ENCODE measurements at places on chromosomes 6 and 20.

- DNase-seq = no peak
Observed at GRCh38 chr6:4091941-4092340, 13.0 kb upstream of the FAM217A start.

GRCh38 chr6:33452496-33452895 lies 1.9 kb upstream of the ZBTB9 start:
- no peak for DNase-seq

DNA sequence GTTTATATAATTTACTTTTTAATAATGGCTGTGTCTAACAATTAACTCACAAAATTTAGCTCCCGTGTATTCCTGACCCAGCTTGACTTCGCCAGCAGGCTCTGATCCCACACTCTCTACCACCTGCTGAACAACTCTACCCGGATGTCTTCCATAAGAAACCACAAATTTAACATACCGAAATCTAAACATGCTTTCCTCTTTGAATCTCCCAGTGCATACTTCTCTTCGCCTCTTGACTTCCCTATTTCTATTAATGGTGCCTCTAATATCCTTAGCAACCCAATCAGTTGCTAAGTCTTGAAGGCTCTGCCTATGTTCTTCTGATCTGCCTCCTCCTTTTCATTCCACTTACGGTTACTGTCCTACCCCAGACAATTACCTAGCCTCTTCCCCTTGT lies 4.6 kb upstream of the MYB start:
- no peak for DNase-seq

- DNase-seq = no peak
Observed at GRCh38 chr6:62998022-62998421, 213.2 kb upstream of the FKBP1C start.

DNA sequence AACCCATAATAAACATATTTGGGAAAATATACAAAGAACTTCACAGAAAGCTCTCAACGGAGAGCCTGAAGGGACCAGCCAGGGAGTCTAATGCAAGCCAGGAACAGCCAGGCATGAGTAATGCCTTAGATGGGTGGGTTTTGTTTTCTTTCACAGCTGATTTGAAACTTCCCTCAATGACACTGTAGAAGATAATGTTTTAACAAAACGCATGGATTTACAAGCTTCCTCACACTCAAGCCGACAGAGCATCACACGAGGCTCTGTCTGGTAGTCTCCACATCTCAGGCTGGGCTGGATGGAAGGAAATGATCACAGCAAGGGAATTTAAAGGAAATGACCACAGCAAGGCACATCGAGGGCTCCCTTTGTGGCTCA lies 113.9 kb downstream of the GMPR start:
- DNase-seq = no peak

- no peak for DNase-seq
Observed at GRCh38 chr20:15395457-15395856, 1058.0 kb upstream of the FLRT3 start.

GRCh38 chr20:59560588-59561227 lies 43.6 kb upstream of the PHACTR3 start:
- no peak for DNase-seq

- DNase-seq = no peak
Observed at GRCh38 chr6:15441215-15441868, 195.5 kb downstream of the JARID2 start.

DNA sequence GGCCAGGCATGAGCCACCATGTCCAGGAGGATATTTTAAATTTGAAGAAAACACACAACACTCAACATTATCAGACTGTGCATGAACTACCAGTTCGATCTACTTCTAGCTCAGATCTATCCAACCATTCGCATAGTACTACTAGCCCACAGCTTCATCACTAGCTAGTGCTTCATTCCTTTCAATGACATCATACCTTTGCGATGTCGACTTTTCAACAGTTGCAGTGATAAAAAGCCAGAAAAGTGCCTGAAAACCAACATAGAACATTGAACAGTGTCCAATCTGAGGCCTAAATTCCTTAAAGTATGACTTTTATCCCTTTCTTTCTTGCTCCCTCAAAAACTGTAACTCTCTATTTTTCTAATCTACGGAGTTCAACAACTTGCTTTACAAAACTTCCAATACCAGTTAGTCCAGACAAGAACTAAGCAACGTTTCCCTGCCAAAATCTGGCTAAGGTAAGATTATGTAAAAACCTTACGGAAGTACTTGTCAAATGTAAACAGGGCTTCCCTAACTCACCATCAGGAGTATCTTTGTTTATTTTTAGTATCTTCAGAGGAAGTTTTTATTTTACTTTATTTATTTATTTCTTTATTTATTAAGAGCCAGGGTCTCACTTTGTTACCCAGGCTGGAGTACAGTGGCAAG lies 434.0 kb upstream of the JARID2 start:
- DNase-seq = no peak

DNA sequence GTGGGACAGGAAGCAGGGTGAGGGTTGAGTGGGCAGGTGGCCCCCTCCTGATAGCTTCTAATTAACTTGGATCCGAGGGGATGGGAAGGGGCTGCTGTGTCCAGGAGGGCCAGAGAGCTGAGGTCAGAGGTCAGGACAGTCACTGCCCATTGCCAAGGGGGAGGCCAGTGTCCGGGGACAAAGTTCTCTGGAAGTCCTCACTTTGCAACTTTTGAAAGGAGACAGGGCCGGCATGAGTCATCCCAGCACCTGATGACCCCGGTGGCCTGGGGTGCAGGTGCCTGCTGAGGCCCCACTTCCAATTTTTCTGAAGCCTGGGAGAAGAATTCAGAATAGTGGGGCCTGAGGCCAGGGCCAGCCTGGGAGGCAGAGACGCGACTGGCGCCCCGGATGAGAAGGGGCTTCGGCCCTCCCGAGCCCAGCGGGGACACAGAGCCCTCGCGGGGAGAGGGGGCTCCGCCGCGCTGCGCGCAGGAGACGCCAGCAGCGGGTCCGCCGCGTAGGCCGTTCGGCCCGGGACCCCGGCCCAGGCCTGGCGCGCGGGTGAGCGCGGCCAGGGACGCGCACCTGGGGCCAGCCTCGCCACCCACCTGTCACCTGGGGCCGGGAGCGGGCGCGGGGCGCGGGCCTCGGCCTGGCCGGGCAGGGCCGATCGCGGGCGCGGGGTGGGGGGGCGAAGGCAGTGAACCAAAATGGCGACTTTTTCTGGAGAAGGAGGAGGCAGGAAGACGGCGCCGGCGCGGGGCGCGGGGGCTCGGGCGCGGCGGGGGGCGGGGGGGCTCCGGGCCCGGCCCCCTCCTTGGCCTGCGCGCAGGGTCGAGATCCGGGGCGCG lies 586 bp downstream of the ZNF512B start:
- DNase-seq = no peak

GRCh38 chr6:128848212-128848935 lies 34.6 kb upstream of the LAMA2 start:
- no peak for DNase-seq

DNA sequence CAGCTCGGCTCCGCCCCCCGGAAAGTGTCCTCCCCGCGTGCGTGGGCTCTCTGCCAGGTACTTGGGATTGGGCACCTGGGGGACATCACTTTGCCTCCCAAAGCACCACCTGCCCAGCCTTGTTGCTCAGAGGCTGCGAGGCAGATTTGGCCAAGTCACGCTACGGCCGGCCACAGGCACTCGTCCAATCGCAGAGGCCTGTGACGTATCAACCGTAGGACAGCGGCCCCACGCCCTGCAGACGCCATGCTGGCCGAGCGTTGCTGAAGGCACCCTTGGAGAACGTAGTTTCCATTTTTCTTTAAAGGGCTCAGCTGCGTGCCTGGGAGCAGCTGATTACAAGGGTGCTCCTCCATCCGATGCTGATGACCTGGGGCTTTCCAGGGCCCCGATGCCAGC lies 3.1 kb downstream of the NTSR1 start:
- DNase-seq = no peak

DNA sequence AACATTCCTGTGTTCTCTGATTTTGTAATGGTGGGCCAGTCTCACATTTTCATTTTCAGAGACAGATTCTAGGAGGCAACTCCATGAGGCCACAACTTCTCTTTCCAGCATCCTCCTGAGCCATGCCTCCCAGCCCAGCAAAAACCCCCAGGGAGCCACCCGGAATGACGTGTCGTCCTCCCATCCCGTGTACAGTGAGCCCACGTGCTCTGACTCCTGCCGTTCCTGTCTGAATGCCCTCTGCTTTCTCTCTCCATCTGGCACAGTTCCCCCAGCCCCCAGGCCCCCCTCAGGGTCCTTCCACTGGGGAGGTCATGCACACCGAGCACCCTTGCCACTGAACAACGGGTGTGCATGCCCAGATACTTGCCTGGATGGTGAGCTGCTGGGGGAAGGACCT lies 38.0 kb downstream of the C20orf203 start:
- DNase-seq = no peak

DNA sequence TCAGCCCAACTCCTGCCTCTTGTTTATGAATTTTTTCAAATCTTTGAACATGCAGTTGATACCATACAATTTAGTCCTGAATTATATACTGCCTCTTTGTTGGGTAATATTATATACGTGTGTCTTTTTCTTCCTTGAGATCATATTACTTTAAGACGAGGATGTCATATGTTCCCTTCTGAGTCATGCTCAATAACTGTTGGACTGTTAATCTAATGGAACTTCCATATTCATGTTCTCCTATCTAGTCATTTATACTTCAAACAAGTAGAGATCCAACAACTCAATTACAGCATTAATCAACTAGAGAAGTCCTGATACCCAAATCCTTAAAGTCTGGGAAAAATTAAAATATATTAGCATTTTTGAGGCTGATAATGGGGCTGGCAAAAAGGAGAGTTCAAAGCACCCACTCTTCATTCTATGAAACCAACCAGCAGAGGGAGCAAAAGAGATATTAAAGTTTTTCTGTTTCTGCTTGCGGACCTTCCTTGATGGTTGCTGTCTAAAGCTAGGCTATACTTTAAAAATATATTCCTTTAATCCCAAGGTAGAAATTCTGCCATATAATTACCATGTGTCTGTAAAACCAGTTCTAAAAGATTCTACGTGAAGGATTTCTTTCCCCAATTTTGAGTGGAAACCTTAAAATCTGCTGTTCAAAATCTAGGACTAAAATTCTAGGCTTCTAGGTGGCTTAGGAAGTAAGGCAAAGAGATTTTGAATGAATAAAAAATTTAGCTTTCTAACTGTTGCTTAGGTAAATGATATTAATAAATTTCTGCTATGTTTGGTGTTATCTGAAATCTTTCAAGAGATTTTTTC lies 498.9 kb downstream of the BCKDHB start:
- no peak for DNase-seq

- DNase-seq = no peak
Observed at GRCh38 chr20:47201074-47201730, 155.3 kb downstream of the ZMYND8 start.

GRCh38 chr6:120355822-120356221 lies 978.5 kb downstream of the TBC1D32 start:
- no peak for DNase-seq

- no peak for DNase-seq
Observed at GRCh38 chr20:4681991-4682401, 39.7 kb upstream of the PRND start.

DNA sequence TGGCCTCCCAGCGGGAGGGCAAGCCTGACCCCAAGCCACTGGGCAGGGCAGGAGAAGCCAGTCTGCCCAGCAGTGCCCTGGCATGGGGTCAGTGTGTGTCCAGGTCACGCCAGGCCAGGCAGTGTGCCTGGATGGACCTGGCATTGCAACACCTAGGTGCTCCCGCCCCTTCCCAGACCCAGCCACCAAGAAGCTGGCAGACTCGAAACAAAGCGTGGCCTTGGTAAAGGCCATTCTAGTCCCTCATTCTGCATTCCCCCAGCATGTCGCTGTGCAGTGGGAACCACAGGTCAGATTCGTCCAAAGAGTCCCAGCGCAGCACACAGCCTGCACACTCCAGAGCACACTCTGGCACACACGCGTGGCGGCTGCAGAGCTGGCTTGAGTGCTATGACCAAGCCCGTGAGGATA lies 19.3 kb upstream of the APMAP start:
- no peak for DNase-seq

DNA sequence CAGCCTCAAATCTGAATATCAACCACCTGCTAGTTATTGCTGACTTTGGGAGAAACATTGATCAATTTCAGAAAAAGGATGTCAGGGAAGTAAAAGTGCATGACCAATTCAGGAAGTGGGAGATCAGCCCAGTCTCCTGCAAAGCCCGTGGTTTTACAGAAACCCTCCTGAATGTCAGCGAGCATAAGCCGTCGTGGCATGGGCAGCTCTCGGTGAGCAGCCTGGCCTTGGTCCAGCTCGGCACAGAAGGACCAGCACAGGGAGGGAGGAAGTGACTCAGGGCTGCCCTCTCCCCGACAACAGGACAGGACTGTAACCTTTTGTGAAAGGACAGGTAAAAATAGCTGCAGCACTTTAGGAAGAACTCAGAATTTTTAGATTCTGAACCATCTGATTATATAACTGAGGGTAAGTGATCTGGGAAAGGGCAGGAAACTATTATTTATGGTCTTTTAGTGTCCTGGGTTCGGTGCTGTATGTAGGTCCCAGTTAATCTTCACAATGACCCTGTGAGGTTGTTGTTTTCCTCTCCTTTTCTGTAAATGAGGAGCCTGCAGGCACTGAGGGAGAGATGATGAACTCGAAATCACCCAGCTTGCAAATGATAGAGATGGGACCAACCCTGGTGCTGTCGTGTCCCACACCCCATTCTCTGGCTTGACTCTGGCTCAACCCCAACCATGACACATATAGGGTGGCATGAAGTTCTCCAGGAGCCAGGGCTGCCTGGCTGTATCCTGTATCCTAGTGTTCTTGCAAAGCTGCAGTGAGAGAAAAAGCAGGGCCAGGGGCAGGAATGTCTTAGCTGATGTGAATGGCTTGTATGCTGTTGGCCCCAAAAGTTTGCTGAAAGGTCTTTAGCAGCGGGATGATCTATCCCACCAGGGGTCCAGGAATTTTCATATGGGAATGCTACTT lies 37.6 kb downstream of the NRN1 start:
- no peak for DNase-seq
